B cell (primary cell): ENCODE measurements at places on chromosomes 5 and 9.

GRCh38 chr9:71191708-71192107 is 70.3 kb upstream of the TRPM3 start:
- DNase-seq: no peak

DNA sequence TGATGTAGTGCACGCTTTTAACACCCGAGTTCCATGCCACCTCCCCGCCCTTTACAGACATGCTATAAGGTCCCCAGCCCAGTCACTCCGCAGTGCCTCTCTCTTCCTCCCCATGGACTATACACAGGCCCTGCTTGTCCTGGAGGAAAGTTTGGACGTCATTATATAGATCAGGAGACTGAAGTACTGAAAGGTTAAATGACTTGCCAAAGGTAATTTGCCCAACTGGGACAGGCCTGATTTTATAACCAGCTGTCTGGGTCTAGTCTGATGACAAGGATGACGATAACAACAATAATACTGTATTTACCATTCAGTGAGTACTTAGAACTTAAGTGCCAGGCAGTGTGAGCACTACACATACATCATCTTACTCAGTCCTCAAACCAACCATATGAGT is 33.1 kb downstream of the LVRN start:
- no peak for DNase-seq

DNA sequence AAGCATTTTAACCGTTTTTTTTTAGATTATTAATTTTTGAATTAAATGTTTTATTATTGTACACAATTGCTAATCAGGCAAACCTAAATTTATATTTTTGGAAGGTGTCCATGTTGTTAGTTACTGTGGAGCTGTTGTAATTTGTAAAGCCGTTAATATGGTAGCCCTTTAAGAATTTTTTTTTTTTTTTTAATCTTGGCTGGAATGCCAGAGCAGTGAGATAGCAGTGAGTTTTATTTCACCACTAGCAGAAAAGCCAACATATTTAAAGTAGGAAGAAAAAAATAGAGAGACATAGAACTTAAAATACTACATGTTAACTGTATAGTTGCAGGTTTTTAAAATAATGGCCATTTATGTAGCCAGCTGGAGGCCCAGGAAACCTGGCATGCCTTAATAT is 35.3 kb upstream of the RNF20 start:
- no peak for DNase-seq

DNA sequence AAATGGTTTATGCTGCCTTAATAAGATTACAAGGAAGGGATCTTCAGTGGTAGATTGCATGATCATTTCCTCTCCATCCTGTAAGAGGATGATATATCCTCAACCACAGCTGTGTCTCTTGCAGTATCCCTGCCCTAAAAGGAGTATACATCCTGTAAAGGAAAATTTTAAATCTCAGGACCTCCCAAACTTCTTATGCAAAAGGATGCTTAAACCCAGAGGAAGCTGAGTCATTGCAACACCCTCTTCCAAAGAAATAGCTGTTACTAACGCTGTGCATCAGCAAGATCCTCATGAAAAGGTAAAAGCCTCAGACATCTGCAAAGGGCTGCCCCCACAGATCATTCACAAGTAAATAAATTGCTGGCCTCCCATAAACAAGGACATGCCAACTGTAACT is 599.0 kb downstream of the PRELID2 start:
- no peak for DNase-seq

- DNase-seq: no peak
These were observed 49.0 kb downstream of the PTTG1 start for GRCh38 chr5:160470437-160471361.

- DNase-seq: no peak
These were observed 32.8 kb upstream of the SMIM32 start for GRCh38 chr5:136225796-136226195.

DNA sequence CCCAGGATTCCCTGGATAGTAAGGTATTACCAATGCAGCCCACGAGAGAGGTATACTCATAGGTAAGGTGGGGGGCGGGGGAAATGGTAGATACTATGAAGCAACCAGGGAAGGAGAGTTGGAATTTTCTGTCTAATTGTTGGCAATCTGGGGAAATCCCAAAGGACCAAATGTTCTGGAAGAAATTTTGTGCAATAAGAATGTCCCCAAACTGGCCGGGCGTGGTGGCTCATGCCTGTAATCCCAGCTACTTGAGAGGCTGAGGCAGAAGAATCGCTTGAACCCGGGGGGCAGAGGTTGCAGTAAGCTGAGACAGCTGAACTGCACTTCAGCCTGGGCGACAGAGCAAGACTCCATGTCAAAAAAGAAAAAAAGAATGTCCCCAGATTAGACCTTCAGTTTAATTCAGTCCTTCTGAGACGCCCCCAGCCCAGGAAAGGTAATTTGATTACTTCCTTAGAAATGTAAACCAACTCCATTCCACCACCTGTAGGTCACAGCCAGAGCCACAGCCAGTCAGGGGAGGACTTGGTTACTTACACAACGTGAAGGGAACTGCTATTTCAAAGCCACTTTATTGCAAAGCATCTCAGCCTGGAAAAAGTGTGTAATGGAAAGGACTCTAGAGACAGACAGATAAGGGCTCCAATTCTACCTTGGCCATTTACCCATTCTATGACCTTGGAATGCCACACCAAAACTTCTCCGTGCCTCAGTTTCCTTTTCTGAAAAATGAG is 50.0 kb upstream of the KLF4 start:
- DNase-seq: no peak

DNA sequence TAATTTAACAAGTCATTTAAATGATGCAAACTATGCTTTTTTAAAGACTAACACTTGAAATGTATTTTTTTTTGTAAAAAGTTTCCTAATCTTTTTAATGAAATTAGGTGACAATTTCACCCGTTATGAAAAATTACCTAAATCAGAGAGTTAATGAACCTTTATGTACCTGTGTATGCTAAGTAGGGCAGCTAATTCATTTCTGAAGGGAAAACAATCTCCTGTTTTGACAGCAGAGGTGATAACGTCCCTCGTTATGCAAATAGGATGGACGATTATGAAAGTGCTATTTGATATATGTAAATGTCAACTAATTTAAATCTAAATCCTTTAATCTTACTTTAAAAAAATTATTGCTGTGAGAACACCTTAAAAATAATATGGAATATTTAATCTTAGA is 58.8 kb downstream of the MEF2C start:
- DNase-seq: peak; percentile 46

- no peak for DNase-seq
These were observed 58.2 kb upstream of the PTCH1 start for GRCh38 chr9:95574866-95575553.

DNA sequence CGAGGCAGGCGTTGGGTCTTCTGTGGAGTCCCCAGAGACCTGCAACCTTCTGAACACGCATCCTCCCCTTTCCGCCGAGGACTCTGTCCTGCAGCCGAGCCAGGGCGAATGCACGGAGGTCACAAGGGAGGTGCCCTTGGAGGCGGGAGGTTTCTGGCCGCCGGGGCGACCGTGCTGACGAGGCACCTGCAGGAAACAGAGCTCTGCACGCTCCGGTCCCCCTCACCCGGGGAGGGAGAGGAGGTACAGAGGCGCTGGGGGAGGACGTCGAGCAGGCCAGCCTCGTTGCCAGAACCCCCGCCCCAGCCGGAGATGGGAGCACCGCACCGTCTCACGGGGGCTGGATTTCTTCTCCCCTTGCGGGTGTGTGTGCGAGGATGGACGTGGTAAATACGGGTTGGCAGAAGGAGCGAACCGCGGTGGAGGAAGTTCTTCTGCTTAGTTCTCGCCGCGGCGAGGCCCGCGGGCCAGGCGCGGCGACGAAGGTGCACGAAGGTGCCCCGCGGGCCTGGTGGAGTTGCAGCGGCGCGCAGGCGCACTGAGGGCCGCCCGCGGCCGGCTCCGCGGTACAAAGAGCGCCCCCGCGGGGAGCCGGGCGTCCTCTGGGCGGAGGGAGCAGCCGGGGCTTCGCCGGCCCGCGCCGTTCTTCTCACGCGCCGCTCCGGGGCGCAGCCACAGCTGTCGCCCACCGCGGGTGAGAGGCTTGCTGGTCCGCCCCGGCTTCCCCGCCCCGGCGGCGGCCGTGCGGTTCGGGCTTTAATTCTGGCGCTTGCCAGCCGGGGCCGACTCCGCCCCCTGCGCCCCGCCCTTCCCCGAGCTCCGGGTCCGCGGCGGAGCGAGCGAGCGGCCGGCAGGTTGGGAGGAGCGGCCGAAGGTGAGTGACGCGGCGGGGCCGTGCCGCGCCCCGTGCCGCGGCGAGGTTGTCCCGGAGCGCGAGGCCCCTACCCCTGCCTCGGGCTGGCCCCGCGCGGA is 289.5 kb downstream of the DOCK8 start:
- peak; percentile 90 for DNase-seq

DNA sequence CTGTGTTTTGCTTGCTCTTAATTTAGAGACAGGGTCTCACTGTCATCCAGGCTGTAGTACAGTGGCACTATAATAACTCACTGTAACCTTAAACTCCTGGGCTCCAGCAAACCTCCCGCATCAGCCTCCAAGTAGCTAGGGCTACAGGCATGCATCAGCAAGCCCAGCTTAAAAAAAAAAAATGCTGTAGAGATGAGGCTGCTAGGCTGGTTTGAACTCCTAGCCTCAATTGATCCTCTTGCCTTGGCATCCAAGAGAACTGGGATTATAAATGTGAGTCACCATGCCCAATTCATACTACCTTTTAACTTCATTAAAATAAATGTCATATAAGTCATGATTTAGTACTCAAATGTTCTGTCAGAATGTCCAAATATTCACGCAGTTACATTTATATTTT is 2195.7 kb upstream of the C9orf72 start:
- DNase-seq: no peak

DNA sequence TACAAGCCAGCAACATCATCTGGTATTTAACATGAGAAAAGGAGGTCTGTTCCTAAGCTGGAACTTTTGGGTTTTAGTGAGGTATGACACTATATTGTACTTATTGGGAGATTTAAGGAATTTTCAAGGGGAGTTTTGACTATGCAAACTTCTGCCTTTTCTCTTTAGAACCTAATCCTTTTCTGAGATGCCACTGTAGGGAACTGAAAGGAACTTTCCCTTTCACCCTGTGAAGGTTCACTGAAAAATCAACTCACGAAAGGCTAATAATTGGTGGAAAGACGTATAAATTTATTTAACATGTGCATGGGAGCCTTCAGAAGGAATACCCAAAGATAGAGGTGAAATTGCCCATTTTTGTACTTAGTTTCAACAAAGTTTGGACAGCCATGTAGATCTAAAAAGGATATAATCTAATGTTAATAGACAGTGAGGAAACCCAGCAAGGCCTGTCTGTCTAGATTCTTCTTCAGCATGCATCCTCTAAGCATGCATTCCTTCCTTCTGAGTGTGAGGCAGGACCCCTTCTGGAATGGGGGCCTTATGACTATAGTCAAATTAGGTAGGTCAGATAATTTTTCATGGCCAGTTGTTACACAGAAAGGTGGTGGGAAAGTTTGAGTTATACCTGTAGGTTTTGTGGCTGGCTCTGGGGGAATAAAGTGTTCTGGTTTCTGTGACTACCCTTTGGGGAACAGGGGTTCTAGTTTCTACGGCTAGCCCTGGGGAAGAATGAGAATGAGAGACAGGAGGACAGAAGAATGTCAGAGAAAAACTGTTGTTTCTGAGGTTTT is 200.3 kb downstream of the C9orf152 start:
- no peak for DNase-seq

DNA sequence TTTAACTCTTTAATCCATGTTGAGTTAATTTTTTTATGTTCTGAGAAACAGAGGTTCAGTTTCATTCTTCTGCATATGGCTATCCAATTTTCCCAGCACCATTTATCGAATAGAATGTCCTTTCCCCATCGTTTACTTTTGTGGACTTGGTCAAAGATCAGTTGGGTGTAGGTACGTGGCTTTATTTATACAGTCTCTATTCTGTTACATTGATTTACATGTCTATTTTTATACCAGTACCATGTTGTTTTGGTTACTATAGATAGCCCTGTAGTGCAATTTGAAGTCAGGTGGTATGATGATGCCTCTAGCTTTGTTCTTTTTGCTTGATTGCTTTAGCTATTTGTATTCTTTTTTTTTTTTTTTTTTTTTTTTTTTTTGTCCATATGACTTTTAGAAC is 462.0 kb downstream of the HTR1A start:
- DNase-seq: no peak

DNA sequence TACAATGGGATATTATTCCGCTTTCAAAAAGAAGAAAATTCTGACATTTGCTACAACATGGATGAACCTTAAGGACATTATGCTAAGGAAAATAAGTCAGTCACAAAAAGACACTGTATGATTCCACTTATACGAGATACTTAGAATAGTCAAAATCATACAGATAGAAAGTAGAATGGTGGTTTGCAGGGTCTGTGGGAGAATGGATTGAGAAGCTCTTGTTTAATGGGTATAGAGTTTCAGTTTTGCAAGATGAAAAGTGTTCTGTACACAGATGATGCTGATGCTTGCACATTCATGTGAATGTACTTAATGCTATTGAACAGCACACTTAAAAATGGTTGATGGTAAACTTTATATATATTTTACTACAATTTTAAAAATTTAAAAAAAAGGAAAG is 2050.7 kb upstream of the WWC1 start:
- no peak for DNase-seq

- DNase-seq: no peak
These were observed 24.5 kb upstream of the FOCAD start for GRCh38 chr9:20659474-20659967.

GRCh38 chr5:88976914-88977313 is 93.9 kb upstream of the MEF2C start:
- DNase-seq: no peak

DNA sequence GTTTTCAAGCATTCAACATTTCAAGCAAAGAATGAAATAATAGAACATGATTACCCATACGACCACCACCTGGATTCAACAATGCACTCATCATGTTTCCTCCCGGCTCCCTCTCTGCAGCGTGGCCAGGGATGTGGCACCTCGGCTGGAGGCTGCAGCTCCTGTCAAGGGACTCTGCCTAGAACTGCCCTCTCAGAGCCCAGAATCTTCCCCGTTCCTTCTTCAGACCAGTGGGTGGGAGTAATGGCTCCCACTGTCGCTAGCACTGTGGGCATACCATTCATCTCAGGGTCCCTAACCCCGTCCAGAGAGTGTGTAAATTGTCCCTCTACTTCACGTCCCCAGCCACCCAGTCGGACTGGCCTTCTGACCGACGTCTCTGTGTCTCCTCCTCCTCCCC is 118.6 kb upstream of the COL5A1 start:
- no peak for DNase-seq

DNA sequence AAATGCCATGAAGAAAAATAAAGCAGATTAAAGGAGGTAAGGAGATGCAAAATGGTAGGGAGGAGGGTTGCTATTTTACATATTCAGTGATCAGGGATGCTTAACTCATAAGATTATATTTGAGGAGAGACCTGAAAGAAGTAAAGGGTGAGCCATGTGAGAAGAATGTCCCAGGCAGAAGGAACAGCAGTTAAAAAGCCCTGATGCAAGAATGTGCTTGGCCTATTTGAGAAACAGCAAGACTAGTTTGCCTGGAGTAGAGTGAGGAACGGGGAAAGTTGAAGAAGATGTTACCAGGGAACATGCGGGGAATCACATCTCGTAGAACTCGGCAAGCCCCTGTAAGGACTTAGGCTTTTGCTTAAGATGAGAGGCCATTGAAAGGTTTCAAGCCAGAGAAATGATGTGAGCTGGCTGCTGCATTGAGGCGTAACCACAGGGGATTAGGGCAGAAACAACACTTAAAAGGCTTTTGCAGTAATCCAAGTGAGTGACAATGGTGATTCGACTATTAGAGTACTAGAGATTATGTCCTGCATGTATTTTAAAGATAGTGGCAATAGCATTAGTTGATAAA is 198.7 kb downstream of the VPS13A start:
- no peak for DNase-seq
